ENCODE measurements at places on chromosomes 1 and 21. TPM values are rescaled to one million over a fixed set of nuclear protein-coding genes. Genes with fewer than 3 reads are reported as not detected.

GRCh38 chr1:207172321-207172720 lies 68.3 kb downstream of the C4BPA start:
- DNase-seq: no peak

GRCh38 chr1:48469616-48470480 lies 2.2 kb downstream of the SPATA6 start:
- peak; percentile 82 for DNase-seq

GRCh38 chr1:40736085-40736531 lies 44.6 kb downstream of the NFYC start:
- peak; percentile 60 for DNase-seq

Gene RGS4
- total RNA-seq: 27.9 TPM

Gene OR2L2
- not detected for total RNA-seq
